Non-pigmented ciliary epithelial cell (primary cell): ENCODE measurements at places on chromosomes 2 and 18.
A peak's percentile ranks its signal among the peaks of the same experiment; 100 is the strongest.

DNA sequence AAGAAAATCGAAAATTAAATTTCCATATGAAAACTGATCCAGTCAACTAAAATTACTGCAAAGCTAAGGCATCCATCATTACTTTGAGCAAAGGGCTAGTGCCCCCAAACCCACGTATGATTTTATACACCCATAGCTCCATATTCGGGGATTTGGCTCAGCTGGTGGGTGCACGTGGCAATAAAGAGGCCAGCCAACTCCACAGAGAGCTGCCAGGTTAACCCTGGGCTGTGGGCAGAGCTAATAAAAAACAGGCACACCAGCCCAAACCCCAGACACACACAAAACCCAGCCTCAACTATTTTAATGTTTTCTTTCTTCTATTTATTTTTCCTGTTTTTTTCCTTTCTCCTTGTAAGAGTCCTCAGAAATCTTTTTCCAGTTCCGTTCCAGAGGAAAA, 151.3 kb upstream of the SOX11 start:
- no peak for DNase-seq

DNA sequence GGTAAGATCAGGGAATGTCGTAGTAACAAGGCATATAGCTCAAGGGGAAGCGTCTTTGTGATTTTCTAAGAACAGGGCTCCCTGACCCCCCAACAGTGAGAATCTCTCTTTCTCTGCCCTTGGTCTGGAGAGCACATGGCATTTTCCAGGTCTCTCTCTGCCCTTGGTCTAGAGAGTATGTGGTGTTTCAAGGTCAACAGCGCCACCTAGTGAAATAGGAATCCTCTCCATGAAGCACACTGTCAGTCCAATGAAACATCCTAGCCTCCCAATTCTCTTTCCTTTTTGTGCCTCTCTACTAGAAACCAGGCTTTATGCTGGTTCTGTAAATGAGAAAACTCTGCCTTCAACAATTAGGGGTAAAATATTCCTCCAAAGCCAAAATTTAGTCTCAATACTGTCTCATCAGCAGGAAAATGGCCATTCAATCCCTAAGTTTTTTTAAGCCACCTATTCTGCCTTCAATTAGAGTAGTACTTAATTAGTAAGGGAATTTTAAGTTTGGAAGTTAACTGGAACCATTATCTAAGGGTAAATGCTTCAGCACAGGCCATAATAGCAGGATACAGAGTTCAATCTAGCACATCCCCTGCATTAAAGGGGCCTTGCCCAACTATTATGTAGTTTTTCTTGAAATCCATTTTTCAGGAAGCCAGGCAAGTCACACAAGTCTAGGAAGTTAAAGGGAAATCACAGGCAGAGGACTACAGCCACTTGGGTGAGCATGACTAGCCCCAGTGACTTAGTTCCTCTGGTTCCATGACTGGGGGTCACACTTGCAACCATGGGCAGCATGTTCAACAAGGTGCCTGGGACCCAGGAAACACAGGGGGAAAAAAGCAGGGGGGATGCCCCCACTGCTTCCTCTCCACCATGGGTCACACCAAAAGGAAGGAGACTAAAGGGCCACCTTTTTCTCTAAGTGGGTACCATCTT, 12.4 kb downstream of the DYM start:
- DNase-seq, result no peak

- DNase-seq, result no peak
These were observed 5.6 kb downstream of the CCT4 start for GRCh38 chr2:61882850-61883249.

- DNase-seq, result peak; percentile 42
These were observed 74.4 kb upstream of the TANC1 start for GRCh38 chr2:158894078-158894477.

- DNase-seq, result no peak
These were observed 247.8 kb upstream of the KLHL29 start for GRCh38 chr2:23137166-23137565.

GRCh38 chr2:219440388-219441256, 6.0 kb downstream of the SPEG start:
- DNase-seq, result no peak

DNA sequence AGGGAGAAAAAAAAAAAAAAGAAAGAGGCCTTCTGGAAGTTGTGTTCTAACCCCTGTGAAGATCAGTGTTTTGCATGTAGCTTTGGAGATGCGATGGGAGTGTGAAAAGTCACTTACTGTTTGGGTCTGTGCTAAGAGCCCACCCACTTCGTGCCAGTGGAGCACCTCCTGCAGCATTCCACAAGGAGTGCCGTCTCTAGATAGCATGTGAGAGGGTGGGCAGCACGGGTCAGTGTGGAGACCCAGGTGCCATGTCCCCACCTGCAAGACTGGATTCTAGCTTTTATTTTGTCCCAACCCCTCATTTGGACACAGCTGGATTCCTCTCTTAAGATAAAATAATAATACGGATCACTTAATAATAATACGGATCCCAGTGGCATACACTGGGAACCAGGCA, 12.5 kb upstream of the TMEM185B start:
- no peak for DNase-seq
